ENCODE measurements at places on chromosomes 3 and 15. TPM values are rescaled to one million over a fixed set of nuclear protein-coding genes. Genes with fewer than 3 reads are reported as not detected.

- H3K27me3 ChIP-seq, result no peaks in the 10 kb centered on the region
- DNase-seq, result no peak
- no peak overlapping the region for H3K27ac ChIP-seq
- H3K4me3 ChIP-seq, result no peak overlapping the region
- peaks cover 6% of the 10 kb centered on the region for H3K4me1 ChIP-seq
Observed at GRCh38 chr15:66600240-66600627, 34.4 kb upstream of the LCTL start.

- no peak overlapping the region for H3K4me3 ChIP-seq
- no peaks in the 10 kb centered on the region for H3K27me3 ChIP-seq
- H3K4me1 ChIP-seq, result no peaks in the 10 kb centered on the region
- peaks cover 97% of the 10 kb centered on the region for H3K36me3 ChIP-seq
- no peak overlapping the region for H3K27ac ChIP-seq
Observed at GRCh38 chr3:13389378-13389777, 30.7 kb downstream of the NUP210 start.

- H3K27ac ChIP-seq, result no peak overlapping the region
- peak; percentile 81 for DNase-seq
- H3K4me3 ChIP-seq, result no peak overlapping the region
Observed at GRCh38 chr3:141303481-141304223, 64.7 kb upstream of the ZBTB38 start.

Gene LMLN
- polyA plus RNA-seq, result 2.2 TPM

Gene PLSCR5
- polyA plus RNA-seq, result 0.21 TPM

Measured in thymus (tissue), 14 donors.